ENCODE measurements at places on chromosomes 7 and 10.
A peak's percentile ranks its signal among the peaks of the same experiment; 100 is the strongest.

GRCh38 chr7:155870334-155871180, 58.3 kb upstream of the SHH start:
- no peak for DNase-seq

GRCh38 chr7:115116773-115117715, 195.2 kb downstream of the MDFIC start:
- no peak for DNase-seq

DNA sequence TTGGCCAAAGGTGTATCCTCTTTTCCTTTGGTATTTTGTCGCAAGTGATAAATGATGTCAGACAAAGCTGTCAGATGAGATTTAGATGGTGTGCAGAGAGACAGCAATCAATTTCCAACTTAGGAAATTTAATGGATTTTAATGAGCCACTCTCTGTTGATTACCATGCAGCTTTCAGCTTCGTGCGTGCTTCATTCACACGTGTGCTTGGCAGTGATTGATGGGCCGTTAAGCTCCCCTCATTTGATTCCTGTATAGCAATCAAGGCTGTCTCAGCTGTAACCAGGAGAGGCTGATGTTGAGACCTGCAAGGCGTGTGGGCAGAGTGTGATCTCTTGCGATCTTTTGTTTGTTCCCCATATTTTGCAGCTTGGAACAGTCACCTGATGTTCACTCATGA, 439.6 kb downstream of the CALN1 start:
- DNase-seq, result no peak

- no peak for DNase-seq
These were observed 9.0 kb upstream of the GARS1 start for GRCh38 chr7:30585675-30586074.

- DNase-seq, result no peak
These were observed 128.7 kb downstream of the COBL start for GRCh38 chr7:51187941-51188340.

DNA sequence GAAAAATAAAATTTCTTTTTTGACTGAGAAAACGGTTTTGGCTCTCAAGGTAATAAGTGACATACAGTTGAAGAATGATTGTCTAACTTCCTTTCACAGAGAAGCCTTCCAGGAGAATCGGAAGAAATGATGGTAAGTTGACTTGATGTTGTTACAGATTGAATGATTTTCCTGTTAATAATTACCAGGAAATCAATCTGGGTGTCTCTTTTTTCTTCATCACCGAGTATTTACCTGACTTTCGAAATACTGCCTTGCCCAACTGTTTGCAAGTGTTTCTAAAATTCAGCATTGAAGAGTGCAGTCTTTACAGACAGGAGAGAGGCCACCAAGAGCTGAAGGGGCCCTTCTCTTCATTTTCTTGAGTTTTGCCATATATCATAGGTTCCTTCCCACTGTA, 4.0 kb downstream of the ITIH2 start:
- no peak for DNase-seq

DNA sequence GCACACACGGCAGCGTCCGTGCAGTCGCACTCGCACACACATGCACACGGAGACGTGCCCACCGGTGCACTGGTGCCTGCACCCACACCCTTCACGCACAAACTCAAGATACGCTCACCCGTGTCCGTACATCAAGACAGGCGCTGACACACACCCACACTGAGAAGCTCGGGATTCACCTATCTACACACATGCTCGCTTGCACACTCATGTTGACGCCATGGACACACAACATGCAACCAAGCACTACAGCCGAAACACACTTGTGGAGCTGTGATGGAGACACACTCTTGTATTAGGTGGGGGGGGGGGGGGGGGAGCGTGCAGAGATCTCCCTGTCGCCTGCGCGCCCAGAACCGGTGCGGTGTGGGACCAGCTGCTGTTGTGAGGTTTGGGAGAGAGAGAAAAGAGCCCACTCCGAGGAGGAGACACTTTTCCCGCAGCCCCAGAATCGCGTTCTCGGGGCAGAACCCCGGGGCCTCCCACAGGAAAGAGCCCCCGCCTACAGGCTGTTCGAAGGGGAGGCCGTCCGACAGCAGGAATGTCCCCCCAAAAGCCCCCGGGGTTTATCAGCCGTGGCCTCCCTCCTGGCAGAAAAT, 605 bp upstream of the NFKB2 start:
- peak; percentile 53 for DNase-seq

GRCh38 chr7:111009526-111010040, 81.3 kb upstream of the LRRN3 start:
- DNase-seq, result no peak

DNA sequence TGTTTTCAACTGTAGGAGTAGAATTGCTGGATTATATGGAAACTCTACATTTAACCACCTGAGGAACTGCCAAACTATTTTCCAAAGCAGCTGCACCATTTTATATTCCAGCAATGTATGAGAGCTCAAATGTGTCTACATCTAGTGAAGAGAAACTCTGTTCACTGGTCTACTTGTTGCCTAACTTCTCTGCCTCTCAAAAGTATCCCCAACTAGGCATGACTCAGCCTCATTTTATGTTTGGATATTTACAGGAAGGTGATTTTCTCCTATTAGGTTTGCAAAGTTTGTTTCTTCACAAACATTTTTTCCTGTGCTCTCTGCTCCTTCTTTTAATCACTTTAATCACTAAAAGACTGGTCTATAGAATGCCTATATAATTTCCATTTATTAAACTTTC, 37.1 kb upstream of the SRI start:
- no peak for DNase-seq

- no peak for DNase-seq
These were observed 16.4 kb upstream of the PARP12 start for GRCh38 chr7:140079121-140079536.

- no peak for DNase-seq
These were observed 667.8 kb downstream of the PCDH15 start for GRCh38 chr10:54133203-54133602.

DNA sequence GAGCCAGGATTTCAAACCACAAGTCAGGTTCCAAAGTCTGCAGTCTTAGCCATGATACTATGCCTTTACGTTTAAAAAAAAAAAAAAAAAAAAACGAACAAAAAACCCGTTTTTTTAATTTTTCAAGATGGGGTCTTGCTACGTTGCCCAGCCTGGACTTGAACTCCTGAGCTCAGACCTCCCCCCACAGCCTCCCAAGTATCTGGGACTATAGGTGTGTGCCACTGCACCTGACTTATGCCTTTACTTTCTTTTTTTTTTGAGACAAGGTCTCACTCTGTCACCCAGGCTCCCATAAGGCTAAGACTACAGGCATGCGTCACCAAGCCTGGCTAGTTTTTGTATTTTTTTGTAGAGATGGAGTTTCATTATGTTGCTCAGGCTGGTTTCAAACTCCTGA, 14.7 kb downstream of the ASNS start:
- no peak for DNase-seq

DNA sequence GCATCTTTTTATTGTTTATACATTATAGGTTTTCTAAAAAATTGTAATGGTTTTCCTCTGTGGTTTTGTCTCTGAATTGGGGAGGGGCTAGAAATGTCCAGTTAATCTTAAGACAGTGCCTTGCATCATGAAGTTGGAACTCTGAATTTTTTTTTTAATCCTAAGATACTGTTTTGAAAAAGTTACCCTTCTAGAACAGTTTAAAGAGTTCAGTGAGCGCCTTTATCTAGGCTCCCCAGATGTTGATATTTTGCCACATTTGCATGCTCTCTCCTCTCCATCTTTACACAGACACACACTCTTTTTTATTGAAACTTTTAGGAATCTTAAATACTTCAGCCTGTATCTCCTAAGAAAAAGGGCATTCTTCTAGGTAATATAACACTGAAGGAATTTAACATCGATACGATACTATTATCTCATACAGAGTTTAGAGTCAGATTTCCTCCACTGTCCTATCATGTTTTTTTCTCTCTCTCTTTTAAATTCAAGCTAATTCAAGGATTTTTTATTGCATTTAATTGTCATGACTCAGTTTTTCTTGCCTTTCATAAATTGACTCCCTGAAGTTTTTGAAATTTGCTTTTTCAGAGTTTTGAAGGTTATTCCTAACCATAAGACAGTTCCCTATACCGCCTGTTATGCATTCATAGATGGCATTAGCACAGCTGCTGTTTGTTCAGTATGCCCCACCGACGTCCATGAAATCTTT, 31.5 kb downstream of the PRKAR2B start:
- no peak for DNase-seq

- DNase-seq, result no peak
These were observed 453.9 kb upstream of the GHITM start for GRCh38 chr10:83685458-83685857.

- no peak for DNase-seq
These were observed 278.2 kb upstream of the IMMP2L start for GRCh38 chr7:111840528-111840927.

DNA sequence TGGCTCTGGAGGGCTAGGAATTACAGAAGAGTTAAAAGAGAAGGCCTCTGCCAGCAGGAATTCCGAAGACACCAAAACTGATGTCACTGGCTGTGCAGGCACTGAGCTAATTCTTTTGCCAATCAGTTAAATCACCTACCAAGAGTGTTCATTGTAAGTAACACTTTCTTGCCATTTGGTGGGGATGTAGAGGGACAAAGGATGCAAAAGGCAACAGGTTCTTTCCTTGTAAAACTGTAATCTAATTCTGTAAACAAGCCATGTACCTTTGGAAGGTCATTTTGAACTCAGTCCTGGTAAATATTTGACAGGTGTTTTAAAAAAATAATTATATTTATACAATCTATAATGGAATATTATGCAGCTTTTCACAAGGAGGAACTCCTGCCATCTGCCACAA, 438.4 kb downstream of the AUTS2 start:
- DNase-seq, result no peak

DNA sequence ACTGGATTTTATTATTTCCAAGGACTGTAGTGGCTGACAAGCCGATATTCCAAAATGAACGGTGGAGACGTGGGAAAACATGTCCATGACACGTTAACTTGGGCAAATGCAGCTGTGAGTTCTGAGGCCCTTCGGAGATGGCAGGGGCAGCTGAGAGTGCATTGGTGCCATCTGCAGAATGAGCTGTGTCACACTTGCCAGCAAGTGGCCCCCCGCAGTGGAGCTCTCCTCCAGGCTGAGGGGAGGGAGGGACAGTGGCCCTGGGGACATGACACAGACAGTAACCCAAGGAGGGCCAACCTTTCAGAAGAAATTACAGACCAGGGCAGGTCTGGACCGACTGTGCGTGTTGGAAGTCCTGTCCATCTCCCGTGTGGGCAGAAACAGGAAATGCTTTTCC, 139.4 kb downstream of the SVIL start:
- DNase-seq, result no peak

DNA sequence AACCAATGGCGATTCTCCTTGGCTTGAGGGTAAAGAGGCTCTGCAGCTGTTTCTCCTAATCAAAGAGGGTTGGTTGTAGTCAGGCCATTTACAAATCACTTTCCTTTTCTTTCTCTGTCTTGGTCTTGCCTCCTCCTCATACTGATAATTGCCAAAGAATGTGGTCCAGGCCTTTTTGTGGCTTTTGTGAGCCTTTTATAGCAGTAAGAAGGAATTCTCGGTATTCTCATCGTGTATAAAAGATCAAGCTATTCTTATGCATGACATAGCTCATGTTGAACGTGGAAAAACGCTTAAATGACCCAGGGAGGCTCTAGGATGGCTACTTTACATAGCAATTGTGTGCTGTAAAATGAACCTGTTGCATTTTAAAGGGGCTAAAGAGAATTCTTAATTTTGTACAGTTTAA, 62.6 kb downstream of the RBM20 start:
- no peak for DNase-seq

DNA sequence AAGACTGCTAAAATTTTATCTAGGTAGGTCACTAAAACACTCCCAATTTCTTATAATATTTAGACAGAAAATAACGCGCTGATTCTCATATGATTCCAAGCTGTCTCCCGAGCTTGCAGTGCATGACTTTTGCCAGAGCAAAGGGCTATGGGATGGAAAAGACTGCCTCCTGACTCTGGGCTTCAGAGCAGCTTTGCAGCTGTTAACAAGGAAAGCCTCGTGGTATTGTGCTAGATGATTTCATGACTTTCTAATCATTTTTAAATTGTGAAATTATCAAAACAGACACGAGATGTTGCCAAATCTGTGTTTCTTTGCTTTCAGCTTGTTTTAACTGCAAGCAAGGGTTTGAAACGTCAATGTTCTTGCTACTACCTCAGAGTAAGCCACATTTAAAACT, 238.3 kb downstream of the AGMO start:
- no peak for DNase-seq

- DNase-seq, result no peak
These were observed 461.0 kb downstream of the IPMK start for GRCh38 chr10:57806675-57807074.

GRCh38 chr7:94244760-94245159, 149.9 kb upstream of the COL1A2 start:
- DNase-seq, result no peak

- no peak for DNase-seq
These were observed 235.9 kb downstream of the KCNMA1 start for GRCh38 chr10:77401683-77402082.

DNA sequence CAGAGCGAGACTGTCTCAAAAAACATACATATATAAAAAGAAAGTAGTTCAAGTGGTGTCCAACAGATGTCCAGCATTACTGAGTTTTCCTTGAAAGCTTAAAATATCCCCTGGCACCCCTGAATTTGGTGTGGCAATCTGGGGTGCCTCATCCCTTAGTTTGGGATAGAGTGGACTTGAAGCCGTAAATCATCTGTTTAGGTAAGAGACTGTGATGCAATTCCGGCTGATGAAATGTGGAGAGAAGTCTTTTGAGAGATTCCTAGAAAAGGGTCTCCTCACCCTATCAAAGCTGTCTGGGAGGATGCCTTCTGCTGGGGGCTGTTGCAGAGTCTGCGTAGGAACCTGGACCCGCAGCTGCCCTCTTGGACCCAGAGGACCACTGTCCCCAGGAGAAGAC, 408.0 kb downstream of the RPS24 start:
- DNase-seq, result no peak

- no peak for DNase-seq
These were observed 852.0 kb upstream of the PHF14 start for GRCh38 chr7:10121631-10122030.

GRCh38 chr7:2358968-2359527, 4.4 kb downstream of the EIF3B start:
- no peak for DNase-seq

DNA sequence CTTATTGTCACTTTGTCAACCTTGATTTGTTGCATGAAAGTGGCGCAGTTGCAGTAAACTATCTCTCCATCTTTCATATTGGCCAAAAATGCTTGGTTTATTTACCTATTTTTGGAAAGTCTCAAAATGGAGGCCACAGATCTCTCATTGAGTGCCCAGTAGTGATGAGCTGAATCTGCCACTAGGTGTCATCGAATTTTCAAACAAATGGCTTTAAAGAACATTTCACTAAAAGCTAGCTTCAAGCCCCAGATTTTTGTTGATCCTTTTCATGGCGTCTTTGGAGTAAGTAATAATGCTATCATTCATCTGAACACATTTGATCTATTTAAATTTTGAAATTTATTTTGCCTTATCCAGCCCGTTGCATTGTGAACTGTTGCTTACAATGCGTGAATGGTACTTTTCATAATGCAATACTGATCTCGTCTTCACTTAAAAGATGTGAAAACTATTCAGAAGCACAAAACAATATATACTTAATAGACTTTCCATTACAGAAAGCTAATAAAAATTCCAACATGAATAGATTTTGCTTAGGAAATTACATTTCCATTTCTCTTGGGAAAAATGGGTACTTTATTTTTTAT, 236.2 kb downstream of the DNAJB9 start:
- no peak for DNase-seq

Data from T1000 (cell line).